Natural killer cell treated with Interleukin-12 subunit alpha and Interleukin-12 subunit beta and Interleukin-15 and Interleukin-18, amount 100 ng/mL, for 72 hours (primary cell): ENCODE measurements at places on chromosomes 7 and 10.
A peak's percentile ranks its signal among the peaks of the same experiment; 100 is the strongest.

- peaks cover 13% of the 10 kb centered on the region for H3K4me1 ChIP-seq
- no peaks in the 10 kb centered on the region for H3K36me3 ChIP-seq
- no peaks in the 10 kb centered on the region for H3K27me3 ChIP-seq
- peak overlapping the region; percentile 70 for H3K4me3 ChIP-seq
- peak overlapping the region; percentile 91 for H3K27ac ChIP-seq
Measured at GRCh38 chr10:77836299-77836820, 90.2 kb downstream of the DLG5 start.

- H3K27me3 ChIP-seq, result peaks cover 29% of the 10 kb centered on the region
- H3K4me3 ChIP-seq, result no peak overlapping the region
- no peak overlapping the region for H3K27ac ChIP-seq
Measured at GRCh38 chr7:26429168-26429567, 137.5 kb downstream of the SNX10 start.

GRCh38 chr7:35906191-35906908 is 105.5 kb downstream of the SEPTIN7 start:
- peak; percentile 72 for DNase-seq
- peaks cover 6% of the 10 kb centered on the region for H3K4me1 ChIP-seq
- H3K36me3 ChIP-seq, result no peaks in the 10 kb centered on the region
- no peak overlapping the region for H3K4me3 ChIP-seq

DNA sequence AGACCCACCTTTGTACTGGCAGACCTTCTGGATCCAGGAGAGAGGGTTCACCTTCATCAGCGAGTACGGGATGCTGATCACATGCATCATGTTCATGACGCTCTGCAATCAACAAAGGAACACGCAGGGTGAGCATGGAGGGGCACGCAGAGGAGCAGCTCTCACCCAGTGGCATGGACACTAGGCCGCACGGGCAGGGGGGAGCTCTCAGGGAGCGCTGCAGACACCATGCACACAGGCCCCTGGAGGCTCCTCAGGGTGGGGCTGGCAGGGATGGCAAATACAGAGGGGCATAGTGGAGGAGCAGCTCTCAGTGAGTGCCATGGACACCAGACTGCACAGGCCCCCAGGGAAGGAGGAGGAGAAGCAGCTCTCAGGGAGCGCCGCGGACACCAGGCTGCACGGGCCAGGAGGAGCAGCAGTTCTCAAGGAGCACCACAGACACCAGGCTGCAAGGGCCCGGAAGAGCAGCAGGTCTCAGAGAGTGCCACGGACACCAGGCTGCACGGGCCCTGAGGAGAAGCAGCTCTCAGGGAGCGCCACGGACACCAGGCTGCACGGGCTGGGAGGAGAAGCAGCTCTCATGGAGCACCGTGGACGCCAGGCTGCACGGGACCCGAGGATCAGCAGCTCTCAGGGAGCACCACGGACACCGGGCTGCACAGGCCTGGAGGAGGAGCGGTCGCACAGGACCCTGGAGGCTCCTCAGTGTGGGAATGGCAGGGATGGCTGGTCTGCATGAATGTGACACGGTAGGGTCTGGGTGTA is 249.5 kb downstream of the ZMYND11 start:
- H3K36me3 ChIP-seq, result peaks cover 5% of the 10 kb centered on the region
- H3K27ac ChIP-seq, result no peak overlapping the region
- H3K4me3 ChIP-seq, result no peak overlapping the region
- peaks cover 12% of the 10 kb centered on the region for H3K27me3 ChIP-seq
- DNase-seq, result no peak
- peaks cover 27% of the 10 kb centered on the region for H3K4me1 ChIP-seq

DNA sequence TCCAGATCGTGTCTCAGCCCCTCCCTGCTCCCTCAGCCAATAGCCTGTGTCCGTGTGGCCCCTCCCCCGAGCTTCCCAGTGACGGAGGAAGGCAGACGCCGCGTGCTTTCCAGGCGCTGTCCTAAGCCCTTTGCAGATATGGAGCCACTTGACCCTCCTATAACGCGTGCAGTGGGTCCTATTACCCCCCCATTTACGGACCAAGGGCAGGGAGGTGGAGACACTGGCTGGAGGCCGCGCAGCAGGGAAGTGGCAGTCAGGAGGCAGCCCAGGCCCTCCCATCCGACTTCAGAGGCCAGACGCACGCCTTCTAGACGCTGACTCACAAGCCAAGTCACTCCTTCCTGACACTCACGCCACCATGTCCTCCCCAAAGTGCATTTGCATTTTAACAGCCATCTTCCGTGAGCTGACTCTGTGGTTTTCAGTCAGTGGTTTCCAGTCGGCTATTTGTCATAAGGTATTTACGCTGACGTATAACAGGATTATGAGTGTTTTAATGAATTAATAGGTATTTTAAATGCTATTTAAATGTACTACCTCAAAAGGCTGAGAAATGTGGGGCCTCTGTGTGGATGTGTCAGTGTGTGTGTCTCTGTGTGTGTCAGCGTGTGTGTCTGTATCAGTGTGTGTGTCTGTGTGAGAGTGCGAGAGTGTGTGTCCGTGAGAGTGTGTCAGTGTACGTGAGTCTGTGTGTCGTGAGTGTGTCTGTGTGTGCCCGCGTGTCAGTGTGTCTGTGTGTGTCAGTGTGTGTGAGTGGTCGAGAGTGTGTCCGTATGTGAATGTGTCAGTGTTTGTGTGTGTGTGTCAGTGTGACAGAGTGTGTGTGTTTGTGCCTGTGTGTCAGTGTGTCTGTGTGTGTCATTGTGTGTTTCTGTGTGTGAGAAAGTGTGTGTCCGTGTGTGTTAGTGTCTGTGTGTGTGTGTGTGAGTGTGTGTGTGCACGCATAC is 92.0 kb upstream of the INSIG1 start:
- H3K4me1 ChIP-seq, result peaks cover 39% of the 10 kb centered on the region
- peak overlapping the region; percentile 97 for H3K27ac ChIP-seq
- peak overlapping the region; percentile 99 for H3K4me3 ChIP-seq
- peaks cover 10% of the 10 kb centered on the region for H3K36me3 ChIP-seq
- no peaks in the 10 kb centered on the region for H3K27me3 ChIP-seq

- H3K27me3 ChIP-seq, result peaks cover 8% of the 10 kb centered on the region
- H3K4me3 ChIP-seq, result no peak overlapping the region
- H3K27ac ChIP-seq, result no peak overlapping the region
Measured at GRCh38 chr10:5551531-5552375, 27.0 kb downstream of the CALML3 start.

- H3K4me3 ChIP-seq, result no peak overlapping the region
- no peaks in the 10 kb centered on the region for H3K27me3 ChIP-seq
- no peak overlapping the region for H3K27ac ChIP-seq
- no peaks in the 10 kb centered on the region for H3K4me1 ChIP-seq
- DNase-seq, result no peak
Measured at GRCh38 chr10:102578782-102579181, 65.5 kb upstream of the TRIM8 start.

- H3K4me3 ChIP-seq, result no peak overlapping the region
- H3K4me1 ChIP-seq, result no peaks in the 10 kb centered on the region
- no peak overlapping the region for H3K27ac ChIP-seq
- peak; percentile 34 for DNase-seq
- no peaks in the 10 kb centered on the region for H3K36me3 ChIP-seq
Measured at GRCh38 chr7:255721-256361, 34.1 kb upstream of the FOXL3 start.

DNA sequence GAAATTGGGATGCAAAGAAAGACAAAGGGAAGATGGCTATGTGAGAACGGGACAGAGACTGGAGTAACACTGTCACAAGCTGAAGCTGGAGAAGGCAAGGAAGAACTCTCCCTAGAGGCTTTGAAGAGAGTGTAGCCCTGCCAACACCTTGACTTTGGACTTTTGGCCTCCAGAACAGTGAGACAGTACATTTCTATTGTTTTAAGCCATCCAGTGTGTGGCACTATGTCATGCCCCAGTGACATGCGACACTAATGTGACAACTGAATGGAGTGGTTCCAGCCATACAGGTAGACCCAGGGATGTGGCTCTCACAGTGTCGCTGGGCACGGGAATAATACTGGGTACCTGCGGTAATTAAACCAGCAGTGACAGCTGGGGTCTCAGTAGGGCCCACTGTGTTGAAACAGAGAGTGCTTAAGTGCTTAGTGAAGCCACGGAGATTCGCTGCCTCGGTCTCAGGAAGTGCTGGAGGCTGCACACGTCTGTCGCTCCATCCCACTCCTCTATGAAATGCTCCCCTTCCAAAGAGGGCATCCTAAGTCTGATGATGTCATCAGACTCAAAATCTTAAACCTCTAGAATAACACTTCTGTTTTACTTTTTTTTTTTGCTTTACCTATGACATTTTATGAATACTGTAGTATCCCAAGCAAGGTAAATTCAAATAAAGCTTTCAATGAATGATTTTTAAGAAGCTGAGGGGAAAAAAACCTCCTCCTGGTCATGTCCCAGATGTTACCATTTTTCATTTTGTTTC is 154.6 kb upstream of the RHEB start:
- no peak overlapping the region for H3K27ac ChIP-seq
- DNase-seq, result no peak
- no peak overlapping the region for H3K4me3 ChIP-seq
- peaks cover 29% of the 10 kb centered on the region for H3K4me1 ChIP-seq
- H3K36me3 ChIP-seq, result no peaks in the 10 kb centered on the region

DNA sequence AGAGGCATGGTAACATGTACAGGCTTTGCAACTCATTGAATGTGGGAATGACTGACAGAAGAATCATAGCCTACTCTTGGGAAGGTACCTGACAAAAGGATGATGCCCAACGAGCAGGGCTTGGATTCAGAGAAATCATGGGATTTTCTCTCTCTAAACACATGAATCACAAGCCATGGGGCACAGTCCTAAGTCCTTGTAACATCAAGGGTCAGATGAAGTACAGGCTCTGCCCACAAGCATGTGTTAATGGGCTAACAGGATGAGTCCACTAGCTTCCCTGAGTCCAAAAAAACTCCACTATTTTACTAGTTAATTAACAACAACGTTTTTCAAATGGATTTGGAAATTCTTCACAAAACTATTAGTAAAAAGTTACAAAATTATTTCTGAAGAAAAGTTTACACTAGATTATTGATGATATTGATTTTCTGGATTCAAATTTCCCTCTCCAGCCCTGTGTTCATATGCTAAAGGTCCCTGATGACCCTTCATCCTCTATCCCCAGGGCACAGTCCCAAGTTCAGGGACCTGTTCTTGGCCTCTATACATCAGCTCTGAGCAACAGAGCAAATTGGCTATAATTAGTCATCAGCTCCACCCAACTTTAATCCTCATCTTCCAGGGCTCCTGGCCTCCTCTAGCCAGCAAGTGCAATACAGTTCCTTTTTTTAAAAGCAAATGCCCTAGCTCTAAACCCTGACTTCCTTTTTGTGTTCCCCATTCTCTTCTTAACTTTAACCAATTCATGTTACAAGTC is 99.8 kb downstream of the GSAP start:
- peaks cover 28% of the 10 kb centered on the region for H3K4me1 ChIP-seq
- no peaks in the 10 kb centered on the region for H3K27me3 ChIP-seq
- H3K4me3 ChIP-seq, result no peak overlapping the region
- DNase-seq, result no peak
- H3K36me3 ChIP-seq, result peaks cover 36% of the 10 kb centered on the region

DNA sequence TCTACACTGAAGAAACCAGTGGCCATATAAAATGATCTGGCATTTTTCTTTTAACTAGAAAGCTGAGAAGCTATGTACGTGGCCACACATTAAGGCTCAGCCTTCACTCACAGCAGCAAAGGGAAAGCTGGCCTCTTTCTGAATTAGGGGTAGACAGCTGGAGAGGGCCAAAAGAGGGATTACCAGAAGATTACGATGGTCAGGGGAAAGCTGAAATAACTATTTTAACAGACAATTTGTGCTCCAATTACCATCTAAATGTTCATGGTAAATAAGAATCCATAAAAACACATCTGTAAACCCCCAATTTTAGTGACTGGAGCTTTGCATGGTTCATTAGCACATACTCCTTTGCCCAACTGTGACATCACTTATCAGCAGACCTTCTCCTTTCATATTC is 314.3 kb downstream of the HPSE2 start:
- H3K4me1 ChIP-seq, result no peaks in the 10 kb centered on the region
- DNase-seq, result no peak
- H3K27ac ChIP-seq, result no peak overlapping the region
- H3K27me3 ChIP-seq, result no peaks in the 10 kb centered on the region

DNA sequence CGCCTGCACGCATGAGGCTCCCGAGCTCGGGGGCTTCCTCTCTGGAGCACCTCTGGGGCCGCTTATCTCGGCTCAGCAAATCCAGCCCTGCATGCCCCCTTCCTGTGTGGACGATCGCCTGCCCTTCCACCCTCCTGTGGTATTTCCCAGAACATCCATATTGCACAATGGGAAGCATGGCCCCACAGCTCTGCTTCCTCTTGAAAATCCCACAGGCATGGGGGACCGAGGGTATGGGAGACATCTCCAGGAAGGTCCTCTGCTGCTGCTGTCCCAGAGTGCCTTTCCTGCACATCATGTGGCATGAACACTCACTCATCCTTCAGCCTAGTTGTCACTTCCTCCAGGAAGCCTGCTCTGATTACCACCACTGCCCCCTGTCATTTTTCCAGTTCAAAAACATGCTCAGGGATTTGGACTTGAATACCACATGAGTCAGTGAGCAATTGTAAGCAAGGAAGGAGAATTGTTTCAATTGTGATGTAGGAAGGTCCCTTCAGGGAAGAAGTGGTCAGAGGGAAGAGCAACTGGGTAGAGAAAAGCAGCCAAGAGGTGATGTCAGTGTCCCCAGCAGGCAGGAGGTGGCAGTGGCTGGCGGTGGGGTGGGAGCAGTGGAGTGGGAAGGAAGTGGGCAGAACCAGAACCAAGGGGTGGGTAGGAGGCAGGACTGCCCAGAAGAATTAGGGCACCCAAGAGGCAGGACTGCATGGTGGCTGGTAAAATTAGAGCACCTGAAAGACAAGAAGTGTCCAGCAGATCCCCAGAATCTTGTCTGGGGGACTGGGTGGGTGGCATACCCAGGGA is 67.5 kb upstream of the ZMIZ1 start:
- H3K27me3 ChIP-seq, result peaks cover 9% of the 10 kb centered on the region
- no peak for DNase-seq
- H3K27ac ChIP-seq, result no peak overlapping the region
